Kidney (tissue), 22 donors: ENCODE measurements at places on chromosomes 6 and 20.

- no peak for DNase-seq
These were observed 17.5 kb downstream of the GSTA2 start for GRCh38 chr6:52745764-52746201.

GRCh38 chr6:11085758-11086435 is 7.7 kb upstream of the SMIM13 start:
- no peak for DNase-seq

GRCh38 chr6:157209865-157210530 is 113.3 kb downstream of the TMEM242 start:
- DNase-seq, result no peak

- DNase-seq, result no peak
These were observed 14.3 kb upstream of the CBFA2T2 start for GRCh38 chr20:33475381-33476152.

- no peak for DNase-seq
These were observed 47.9 kb downstream of the DEK start for GRCh38 chr6:18216411-18216810.
